ENCODE measurements at places on chromosomes 5 and 9. TPM values are rescaled to one million over a fixed set of nuclear protein-coding genes. Genes with fewer than 3 reads are reported as not detected.
A peak's percentile ranks its signal among the peaks of the same experiment; 100 is the strongest.

CENPP gene
- total RNA-seq = 5.3 TPM

CEL gene
- total RNA-seq = 0.07 TPM

- no peak for DNase-seq
Measured at GRCh38 chr9:88578121-88579049, 43.4 kb downstream of the NXNL2 start.

PCDHB4 gene
- 0.04 TPM for total RNA-seq

GRCh38 chr9:34437006-34437925 lies 21.1 kb downstream of the FAM219A start:
- DNase-seq = peak; percentile 68

DNA sequence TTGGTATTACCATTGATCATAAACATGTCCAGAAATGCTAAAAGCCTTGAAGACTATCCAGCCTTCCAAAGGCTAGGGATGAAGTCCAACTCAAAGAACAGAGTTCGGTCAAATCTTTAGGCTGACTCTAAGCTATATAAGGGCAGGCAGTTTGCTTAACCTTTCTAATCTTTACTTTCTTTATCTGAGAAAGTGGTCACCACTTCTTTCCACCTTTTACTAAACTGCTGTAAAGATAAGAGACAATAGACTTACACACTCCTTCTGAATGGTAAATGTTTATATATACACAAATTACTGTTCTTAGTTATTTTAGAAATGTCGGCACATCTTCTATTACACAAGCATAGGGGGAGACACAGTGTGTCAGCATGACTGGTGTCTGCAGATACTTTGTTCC lies 100.4 kb downstream of the NREP start:
- no peak for DNase-seq

GRCh38 chr9:113589890-113590289 lies 126.4 kb downstream of the RGS3 start:
- no peak for DNase-seq

TUSC1 gene
- 10.2 TPM for total RNA-seq

SARDH gene
- 0.35 TPM for total RNA-seq

GRCh38 chr5:111685969-111686368 lies 71.0 kb downstream of the NREP start:
- no peak for DNase-seq

TNFSF8 gene
- total RNA-seq = not detected

- peak; percentile 46 for DNase-seq
Measured at GRCh38 chr9:125558453-125559092, 148.4 kb downstream of the MAPKAP1 start.

DNA sequence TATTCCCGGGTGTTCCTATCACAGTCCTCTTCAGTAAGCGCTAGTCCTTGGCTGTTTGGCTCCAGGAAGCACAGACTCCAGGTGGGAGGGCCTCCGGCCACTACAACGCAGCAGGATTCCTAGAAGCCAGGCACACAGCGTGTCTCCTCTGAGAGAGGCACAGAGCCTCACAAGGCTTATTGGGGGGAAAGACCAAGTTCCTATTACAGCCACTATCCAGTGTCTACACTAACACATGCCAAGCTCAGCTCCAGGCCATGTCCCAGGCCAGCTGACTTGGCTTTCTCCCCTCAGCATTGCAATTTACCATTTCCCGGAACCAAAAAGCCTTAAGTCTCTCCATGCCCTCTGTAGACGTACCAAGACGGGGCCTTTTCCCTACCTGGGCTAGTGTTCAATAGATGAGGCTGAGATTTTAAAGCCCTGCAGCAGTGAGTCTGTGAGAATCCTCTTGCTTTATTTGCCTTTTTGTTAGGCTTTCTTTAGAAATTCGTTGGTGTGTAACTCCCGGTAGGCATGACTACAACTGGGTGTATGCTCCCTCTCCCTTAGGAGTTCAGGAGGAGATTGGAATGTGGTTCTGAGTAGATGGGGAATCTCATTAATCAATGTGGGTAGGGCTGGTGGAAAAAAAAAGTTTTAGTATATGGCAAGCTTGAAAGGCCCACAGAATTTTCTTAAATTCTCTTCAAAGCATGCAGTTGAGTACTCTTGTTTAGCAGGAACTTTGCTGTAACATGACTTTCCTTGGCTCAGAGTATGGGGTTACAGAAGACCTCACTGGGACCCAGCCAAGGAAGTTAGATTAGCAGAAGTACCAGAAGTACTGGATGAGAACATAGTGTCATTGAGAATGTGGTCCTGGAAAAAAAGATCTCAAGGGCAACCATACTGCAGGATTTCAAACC lies 84.3 kb upstream of the SLC1A3 start:
- DNase-seq = no peak

OR1Q1 gene
- not detected for total RNA-seq

ARID3C gene
- total RNA-seq = 0.13 TPM

ST8SIA4 gene
- total RNA-seq = 1.1 TPM

DNA sequence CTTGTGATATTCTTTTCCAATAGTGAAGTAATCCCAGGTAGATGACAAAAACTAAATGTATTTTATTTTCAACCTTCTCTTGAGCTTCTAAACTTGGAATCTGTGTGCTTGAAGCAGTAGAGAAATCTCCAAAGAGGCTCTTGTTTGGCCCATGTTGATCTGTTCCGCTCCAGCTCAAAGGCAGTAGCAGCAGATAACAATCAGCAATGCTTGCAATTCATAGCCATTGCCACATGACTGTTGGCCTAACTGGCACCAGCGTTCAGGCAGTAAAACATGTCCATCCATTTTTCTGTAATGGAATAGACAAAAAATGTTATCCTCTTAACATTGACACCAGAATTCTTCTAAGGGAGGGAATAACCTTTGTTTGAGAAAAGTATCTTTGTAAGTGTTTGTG lies 270.7 kb upstream of the MSX2 start:
- DNase-seq = no peak

GFI1B gene
- not detected for total RNA-seq

DNA sequence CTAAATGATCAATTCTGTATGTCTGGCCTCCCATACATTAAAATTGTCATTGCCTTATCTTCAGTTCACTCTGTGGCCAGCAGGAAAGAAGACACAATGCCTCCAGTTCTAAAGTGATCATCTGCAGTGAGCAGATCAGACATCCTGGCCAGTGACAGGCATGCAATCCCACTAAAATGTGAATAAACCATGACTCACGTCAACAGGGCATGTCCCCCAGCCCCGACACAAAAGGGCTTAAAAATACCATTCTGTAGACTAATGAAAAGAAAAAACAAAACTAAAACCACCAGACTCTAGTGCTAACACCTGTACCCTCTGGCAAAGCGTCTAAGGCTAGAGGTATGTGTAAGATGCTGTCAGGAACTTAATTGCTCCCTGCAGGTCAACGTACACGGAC lies 38.5 kb downstream of the DDX31 start:
- no peak for DNase-seq

DNA sequence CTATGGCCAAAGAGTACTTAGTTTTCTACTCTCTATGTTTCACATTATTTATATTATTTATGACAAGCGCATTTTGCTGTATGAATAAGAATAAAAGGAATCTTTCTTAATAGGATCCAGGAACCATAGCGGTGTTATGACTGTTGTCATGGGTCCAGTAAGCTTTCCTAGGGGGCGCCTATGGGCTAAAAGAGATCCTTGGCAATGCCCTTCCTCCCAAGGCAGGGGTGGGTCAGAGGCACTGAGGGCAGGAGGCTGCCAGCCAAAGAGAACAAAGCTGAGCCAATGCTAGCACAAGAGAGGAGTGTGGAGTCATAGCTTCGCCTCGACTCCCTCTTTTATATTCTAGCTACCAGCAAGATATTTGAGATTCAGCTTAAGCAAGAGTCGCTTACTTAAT lies 98.4 kb upstream of the GNAQ start:
- peak; percentile 41 for DNase-seq

ANKRD31 gene
- total RNA-seq = not detected

C9orf153 gene
- total RNA-seq = 0.07 TPM

OR2V2 gene
- not detected for total RNA-seq

DNA sequence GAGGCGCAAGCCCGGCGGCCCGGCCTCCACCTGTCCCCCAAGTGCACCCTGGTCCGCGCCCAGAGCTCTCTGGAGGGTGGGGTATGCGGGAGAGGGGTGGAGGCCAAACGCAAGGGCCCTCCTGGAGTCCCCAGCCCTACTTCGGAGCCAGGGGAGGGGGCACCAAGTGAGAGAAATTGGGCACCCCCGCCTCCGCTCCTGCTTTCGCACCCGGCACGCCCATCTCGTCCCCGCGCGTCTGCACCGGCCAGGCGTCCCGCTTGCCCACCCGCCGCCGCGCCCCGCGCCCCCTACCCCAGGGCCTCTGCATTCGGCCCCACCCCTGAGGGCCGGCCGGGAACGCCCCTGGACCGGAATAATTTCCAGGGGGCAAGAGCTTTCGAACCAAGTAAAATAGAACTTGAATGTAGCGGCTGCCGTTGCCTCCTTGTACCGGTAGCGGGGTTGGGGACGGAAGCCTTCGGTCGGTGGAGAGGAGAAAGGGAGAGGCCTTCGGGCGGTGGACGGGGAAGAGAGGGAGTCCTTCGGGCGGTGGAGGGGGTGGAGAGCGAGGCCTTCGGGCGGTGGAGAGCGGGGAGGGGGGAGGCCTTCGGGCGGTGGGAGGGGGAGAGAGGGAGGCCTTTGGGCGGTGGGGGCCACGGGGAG lies 694 bp upstream of the PHPT1 start:
- no peak for DNase-seq

- peak; percentile 77 for DNase-seq
Measured at GRCh38 chr9:21873540-21874221, 71.2 kb downstream of the MTAP start.

- DNase-seq = no peak
Measured at GRCh38 chr5:167557359-167557758, 734.1 kb upstream of the WWC1 start.

DNA sequence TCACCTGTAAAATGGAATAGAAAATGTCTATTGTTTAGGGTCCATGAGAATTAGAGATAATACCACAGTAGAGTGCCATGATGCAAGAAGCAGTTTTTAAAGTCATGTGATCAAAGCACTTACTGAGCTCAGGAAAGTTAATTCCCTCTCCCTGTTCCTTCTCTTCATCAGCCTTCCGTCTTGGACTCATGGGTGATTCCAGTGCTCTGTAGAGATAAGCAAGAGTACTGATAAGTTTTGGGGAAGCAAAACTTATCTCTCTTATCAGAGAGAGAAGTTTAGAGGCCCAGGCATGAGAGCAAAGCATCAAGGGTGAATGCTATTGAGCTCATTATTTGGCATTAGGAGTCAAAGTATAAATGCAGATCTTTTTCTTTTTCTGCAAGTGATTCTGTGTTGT lies 410.1 kb downstream of the AGTPBP1 start:
- DNase-seq = no peak

GRCh38 chr5:107570805-107571531 lies 99.8 kb downstream of the EFNA5 start:
- peak; percentile 62 for DNase-seq

DNA sequence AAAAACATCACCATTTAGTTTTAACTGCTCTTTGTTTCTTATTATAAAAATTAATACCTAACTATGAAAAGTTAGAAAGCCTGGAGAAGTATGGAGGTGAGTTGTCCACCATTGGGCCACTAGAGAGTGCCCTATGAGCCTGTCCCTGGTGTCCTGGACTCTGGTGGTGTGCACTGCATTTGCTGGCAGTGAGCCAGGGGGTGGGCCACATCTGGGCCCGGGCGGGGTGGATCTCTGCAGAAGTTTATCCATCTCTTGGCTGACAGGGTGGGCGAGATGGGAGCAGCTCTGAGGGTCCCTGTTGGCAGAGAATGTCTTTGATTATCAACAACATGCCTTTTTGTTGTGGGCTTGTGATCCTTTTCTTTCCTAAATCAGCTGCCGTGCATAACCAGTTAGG lies 8.2 kb downstream of the TENT4A start:
- no peak for DNase-seq

DNA sequence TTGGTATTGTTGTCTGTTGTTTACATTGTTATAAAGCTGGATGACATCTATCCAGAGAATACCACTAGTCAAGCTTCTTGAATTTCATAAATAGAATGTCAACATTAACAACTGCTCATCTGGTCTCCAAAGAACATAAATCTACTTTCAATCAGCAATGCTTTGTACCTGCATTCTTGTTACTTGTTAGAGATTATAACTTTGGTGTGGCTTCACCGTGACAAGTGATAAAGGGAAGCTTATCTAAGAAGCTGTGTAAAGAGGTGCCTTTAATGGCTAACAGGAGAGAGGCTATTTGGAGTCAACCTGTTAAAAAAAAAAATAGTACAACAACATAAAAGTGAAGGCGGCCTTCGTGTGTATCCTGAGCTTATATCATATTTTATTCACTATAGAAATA lies 41.8 kb downstream of the MUSK start:
- DNase-seq = no peak

- no peak for DNase-seq
Measured at GRCh38 chr9:130707225-130707976, 13.8 kb downstream of the EXOSC2 start.

GRCh38 chr5:110594866-110595265 lies 131.6 kb downstream of the TMEM232 start:
- DNase-seq = no peak

PCDHA4 gene
- 0.42 TPM for total RNA-seq

DNA sequence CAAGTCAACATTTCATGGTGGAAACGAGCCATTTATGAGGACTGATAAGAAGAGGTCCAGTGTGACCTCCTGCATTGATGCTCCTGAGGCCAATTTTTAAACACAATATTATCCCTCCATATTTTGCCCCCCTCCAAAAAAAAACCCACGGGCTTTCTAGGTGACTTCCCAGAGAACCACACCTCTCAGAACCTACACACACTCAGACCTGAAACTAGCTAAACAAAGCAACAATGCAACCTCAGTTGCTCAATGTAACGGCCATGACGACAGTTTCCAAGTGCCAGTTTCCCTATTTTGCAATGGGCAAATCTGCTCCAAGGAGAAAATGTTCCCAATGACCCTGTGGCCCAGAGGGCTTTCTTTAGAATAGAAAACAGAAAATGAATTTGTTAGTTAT lies 3.5 kb downstream of the NRG2 start:
- DNase-seq = no peak
